ENCODE measurements at places on chromosomes 7 and 10.

DNA sequence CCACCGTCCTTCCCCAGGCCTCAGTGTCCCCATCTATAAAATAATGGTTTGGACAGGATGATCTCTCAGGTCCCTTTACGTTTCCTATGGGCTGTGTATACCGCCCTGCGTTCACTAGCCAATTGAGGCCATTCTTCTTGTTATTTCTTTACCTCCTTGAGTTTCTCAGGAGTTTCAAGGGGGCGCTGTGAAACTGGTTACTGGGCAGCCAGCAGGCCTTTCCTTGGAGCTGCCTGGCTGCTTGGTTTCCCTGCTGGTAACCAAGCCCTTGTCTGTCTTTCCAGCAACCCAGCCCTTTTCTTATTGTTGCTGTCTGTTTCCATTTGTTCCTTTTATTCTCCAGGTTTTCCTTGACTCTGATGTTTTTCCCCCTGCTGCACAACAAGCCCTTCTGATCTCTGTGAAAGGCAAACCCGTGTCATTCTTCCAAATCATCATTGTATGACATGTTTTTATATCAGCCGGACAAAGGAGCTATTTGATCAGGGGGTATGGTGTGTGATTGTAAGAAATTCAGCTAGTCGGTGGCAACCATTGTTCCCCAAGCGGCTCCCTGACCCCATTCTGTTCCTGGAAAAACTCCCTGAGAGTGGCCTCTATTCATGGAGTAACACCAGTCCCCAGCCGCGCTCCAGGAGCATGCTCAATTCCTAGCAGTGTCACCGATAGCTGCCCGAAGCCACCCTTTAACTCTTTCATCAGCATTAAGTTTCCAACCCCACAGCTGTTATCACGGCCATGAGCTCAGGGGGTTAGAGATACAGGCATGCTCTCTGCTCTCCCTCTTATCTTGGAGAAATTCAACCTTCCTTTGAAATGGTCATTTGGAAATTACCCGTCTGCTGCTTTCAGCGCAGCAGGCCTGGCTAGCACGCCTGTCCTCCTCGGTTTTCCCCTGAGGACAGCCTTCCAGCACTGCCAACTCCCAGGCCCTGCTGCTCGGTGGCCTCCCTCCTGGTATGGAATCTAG is 26.6 kb downstream of the FGF8 start:
- no peak for DNase-seq

DNA sequence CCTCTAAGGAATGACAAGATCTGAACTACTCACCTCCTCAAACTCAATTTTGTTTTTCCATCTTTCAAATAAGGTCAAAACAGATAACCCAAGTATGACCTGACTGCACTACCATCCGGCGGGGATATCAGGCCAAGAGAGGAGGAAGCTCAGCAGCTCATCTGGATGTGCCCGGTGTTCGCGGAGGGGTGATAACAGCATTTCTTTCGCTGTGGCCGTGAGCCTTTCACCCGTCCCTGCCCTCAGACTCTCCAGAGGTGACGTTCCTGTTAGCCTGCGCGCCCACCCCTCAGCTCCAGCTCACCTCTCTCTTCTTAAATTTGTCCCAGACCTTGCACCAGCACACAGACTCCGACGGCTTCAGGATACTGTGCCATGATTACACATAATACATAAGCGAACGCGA is 526 bp downstream of the ZNF248 start:
- no peak for DNase-seq

DNA sequence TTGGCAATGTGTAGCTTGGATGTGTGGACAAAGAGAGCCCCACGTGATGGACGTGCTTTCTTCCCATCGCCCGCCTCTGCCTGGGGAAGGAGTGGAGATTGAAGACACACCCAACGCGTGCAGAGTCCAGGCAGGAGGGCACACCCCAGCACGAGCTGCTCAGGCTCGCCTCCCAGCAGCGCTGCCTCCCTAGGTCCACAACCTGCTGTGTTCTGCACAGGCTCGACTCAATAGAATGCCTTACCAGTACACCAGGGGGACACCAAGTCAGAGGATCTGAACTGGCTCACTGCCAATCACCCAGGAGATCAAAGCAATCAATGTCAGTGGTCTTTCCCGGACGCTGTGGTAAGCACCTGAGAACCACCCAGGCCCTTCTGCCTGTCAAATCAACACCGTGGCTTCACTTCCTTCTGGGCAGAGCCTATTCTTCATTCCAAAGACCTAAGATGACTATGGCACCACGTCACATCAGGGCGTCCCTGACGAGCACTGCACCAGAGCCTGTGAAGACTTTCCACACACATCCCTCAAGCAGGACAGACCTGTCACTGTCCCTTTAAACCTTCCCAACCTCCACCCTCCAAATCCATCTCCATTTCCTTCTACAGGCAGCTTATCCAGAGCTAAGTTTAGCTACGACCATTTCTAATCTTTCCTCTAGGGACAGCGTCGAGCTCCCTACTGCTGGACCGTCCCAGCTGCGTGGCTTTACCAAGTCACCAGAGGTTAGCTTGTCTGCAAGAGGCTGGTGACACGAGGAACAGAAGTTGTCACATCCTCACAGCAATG is 72.3 kb downstream of the AMZ1 start:
- DNase-seq, result no peak

DNA sequence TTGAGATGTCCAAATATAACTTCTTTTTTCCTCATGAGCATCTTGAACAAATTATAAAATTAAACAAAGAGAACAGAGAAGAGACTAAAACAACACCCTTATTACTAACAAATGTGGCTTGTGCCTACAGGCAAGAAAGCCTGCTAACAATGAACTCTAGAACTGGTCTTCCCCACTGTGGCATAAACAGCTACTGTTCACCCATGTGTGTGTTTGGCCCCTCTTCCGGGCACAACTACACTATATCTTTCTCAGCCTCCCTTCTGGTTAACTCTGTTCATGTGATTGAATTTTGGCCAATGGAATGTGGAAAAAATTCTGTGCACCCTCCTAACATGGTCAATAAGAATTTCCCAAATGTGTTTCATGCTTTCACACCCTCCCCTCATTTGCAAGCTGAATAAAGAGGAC is 117.0 kb downstream of the KBTBD2 start:
- no peak for DNase-seq

DNA sequence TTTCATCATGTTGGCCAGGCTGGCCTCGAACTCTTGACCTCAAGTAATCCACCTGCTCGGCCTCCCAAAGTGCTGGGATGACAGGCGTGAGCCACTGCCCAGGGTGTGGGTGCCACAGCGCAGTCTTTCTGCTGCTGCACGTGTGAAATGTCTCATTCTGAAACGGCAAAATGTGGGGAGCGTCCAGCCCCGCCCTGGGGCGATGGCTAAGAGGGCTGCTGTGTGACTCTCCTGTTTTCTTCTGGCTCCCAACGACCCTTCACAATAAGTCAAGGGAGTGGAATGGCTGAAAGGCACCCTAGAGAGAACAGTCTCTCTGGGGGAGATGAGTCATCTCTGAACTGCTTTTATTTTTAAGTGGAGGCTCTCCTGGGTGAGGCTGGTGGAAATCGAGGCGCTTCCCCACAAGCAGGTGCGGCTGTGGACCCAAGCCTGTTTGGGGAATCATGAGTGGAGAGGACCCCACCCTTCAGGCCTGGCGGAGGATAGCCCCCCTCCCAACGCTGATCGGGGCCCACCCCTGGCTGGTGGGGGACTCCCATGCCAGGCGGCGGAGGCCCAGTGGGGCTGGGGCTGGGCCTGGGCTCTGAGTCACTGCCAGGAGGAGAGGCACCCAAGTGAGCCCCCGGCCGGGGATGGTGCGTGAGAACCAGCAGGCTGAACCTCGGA is 18.0 kb downstream of the ADAP1 start:
- DNase-seq, result no peak

GRCh38 chr7:55020466-55020871 is 1.7 kb downstream of the EGFR start:
- no peak for DNase-seq

DNA sequence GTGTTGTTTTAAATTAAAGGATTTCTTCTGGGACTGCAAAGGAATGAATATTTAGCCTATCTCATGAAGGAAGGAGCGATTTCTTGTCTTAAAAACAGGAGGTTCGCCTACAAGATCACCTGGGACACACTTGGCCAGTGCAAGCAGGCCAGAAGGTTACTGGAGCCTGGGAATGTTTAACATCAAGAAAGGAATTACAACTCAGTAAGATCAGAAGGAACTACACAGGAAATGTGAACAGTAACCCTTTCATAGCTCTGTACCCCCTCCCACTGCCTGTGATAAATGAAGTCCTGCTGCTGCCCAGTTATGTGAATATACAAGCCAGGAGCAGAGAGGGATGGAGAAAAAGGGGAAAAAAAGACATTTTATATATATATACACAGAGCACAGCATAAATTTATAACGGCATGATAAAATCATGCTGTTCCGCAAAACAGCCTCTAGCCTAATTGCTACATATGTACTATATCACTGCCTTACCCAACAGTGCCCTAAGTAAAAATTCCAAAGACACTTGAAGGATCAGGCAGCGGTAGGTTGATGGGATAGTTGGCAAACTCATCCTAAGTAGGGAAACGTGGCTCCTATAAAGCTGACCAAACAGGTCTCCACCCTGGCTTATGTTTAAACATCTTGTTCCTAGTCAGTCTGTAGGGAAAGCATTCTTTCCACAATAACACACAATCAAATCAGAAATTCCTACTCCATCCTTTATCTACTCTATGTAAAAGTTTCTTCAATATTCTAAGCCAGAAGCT is 63.8 kb downstream of the ZNF438 start:
- DNase-seq, result no peak
